ENCODE measurements at places on chromosomes 12 and 14. TPM values are rescaled to one million over a fixed set of nuclear protein-coding genes. Genes with fewer than 3 reads are reported as not detected.

ST8SIA1 gene
- total RNA-seq: 5.2 TPM

IL26 gene
- not detected for total RNA-seq

DNA sequence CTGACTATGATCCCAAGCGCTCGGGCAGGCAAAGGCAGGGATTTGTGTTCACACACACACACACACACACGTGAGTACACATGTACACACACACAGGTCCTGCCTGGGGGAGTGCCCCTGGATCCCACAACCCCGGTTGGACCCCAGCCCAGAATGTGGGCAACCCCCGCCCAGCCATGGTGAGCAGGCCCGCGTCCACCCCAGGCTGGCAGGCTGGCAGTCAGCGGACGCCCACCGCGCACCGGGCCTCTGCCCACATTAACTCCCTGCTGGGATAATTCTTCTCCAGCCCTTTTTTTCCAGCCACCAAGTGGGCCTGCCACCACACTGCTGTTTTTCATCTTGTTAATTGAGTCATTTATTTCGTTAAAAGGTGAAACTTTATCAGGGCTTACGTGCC lies 256.2 kb downstream of the BCL11B start:
- no peak overlapping the region for H3K4me3 ChIP-seq
- no peak for DNase-seq
- H3K4me1 ChIP-seq: no peaks in the 10 kb centered on the region
- H3K36me3 ChIP-seq: no peaks in the 10 kb centered on the region
- no peaks in the 10 kb centered on the region for H3K27me3 ChIP-seq

DNA sequence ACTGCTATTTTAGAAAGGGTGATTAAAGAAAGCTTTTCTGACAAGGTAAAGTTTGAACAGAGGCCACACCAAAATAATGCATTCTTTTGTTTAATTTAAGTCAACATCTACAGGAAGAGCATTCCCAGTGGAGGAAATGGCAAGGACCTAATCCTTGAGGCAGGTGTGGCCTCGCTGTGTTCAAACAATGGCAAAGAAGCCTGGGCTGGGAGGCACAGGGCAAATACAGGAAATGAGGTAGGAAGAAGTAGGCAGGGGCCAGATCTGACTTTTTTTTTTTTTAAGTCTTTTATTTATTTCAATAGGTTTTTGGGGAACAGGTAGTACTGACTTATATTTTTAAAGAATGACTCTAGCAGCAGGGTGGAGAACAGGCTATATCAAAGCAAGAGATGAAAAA lies 53.5 kb downstream of the ARMH4 start:
- no peak for DNase-seq
- no peaks in the 10 kb centered on the region for H3K4me1 ChIP-seq
- no peaks in the 10 kb centered on the region for H3K36me3 ChIP-seq

- no peaks in the 10 kb centered on the region for H3K36me3 ChIP-seq
- no peak overlapping the region for H3K27ac ChIP-seq
- no peak for DNase-seq
Observed at GRCh38 chr12:58420503-58420902, 479.1 kb downstream of the ATP23 start.

DNA sequence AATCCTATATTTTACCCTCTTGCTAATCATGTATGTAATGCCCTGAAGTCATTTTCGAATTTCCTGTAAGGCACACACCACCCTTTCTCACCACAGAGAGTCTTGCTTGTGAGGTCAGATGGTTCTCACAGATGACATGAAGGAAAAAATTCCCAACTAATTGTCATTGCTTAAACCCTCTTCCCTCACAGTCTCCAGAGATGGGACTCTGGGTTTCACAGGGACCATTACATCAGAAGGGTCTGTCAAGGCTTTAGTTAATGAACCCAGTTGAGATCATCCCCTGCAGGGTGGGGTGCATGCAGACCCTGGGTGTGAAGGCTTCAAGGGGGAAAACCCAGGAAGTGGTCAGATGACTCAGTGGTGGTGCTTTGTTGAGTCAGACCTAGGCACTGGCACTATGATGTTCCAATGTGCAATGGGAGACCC lies 229.6 kb downstream of the BCAT1 start:
- no peak overlapping the region for H3K4me3 ChIP-seq
- no peak overlapping the region for H3K27ac ChIP-seq
- H3K27me3 ChIP-seq: no peaks in the 10 kb centered on the region
- no peak for DNase-seq
- H3K36me3 ChIP-seq: no peaks in the 10 kb centered on the region

Measured in vagina (tissue), 2 donors.